Spleen (tissue), 13 donors: ENCODE measurements at places on chromosomes 11 and 22. TPM values are rescaled to one million over a fixed set of nuclear protein-coding genes. Genes with fewer than 3 reads are reported as not detected.

DNA sequence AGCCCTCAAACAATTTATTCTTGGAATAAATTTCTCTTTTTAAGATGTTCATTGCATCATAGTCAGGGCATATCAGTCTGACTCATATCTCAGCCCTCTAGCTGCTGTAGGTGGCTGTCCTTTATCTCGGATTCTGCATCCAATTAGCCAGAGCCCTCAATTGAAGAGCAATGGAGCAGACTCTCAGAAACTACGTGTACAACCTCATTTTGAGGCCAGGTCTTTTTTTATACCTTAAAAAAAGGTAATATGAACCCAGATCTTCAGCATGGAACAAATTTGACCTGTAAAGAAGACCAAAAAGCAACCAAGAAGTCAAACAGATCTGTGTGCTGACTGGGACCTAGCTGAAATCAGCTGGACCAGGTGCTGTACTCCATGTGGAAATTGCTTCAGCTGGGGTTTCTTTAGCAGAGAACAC, 8.7 kb downstream of the OR52A5 start:
- no peak for DNase-seq

GRCh38 chr22:36505998-36506635, 723 bp downstream of the FOXRED2 start:
- DNase-seq: peak; percentile 80

ASPHD2 gene
- polyA plus RNA-seq: 2.3 TPM

- no peak for DNase-seq
Measured at GRCh38 chr11:70924108-70924507, 328.3 kb downstream of the SHANK2 start.

- no peak for DNase-seq
Measured at GRCh38 chr11:12264361-12264760, 113.0 kb upstream of the PARVA start.

GRCh38 chr22:26648528-26649388, 8.6 kb upstream of the MIAT start:
- no peak for DNase-seq

TYR gene
- not detected for polyA plus RNA-seq

GRCh38 chr11:43925932-43926505, 16.4 kb upstream of the C11orf96 start:
- no peak for DNase-seq

DNA sequence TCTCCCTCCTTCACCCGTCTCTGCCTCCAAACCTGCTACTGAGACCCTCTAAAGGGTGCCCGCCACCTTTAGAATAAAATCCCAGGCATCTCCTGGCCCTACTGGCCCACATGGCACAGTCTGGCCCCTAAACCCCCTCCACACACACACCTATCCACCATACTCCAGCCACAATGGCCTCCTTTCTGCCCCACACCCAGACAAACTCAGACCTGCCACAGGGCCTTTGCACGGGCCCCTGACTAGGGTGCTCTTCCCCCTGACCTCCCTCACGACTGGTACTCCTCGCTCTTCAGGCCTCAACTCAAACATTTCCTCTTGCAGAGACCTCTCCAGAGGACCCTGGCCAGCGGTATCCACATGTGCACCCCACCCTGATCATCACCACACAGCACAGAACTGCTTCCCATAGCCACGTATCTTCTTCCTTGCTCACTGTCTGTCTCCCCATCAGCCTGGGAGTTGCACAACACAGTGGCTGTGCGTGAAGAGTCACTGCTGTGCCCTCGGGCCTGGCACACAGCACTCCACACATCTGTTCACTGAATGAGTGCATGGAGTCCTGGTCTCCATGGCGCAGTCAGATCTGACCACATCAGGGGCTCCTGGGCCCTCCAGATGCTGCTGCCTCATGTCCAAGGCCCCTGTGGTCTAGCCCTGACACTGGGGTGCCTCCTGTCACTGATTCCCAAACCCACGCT, 66.2 kb upstream of the TCF20 start:
- no peak for DNase-seq

OR4C12 gene
- not detected for polyA plus RNA-seq

DNA sequence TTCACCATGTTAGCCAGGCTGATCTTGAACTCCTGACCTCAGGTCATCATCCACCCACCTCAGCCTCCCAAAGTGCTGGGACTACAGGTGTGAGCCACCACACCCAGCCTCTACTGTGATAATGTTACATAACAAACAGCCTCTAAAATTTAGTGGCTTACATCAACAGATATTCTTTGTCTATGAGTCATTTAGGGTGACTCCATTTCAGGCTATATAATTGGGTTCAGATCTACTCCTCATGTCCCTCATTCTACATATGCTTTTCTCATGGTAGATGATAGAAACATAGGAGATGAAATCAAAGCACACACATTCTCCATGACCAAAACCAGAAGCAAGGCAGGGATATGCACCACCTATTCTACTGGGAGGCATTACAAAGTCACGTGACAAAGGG, 72.7 kb downstream of the SIK2 start:
- DNase-seq: no peak

ZNF215 gene
- 0.26 TPM for polyA plus RNA-seq

BAIAP2L2 gene
- 0.90 TPM for polyA plus RNA-seq

DNA sequence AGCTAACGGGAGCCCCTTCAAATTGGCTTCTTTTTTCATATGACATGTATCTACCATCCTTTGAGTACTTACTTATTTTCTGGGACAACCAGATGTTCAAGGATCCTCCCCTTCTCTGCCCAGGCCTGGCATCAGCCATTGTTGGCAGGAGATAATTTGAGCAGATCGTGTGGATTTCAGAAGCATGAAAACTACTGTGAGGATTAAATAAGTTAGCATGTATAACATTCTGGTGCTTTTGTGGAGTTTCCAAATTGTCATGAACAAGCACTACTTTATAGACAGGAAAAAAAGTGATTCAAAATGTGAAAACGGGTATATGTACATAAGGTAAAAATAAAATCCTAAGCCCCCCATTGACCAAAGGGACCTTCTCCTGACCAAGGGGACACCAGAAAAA, 2.1 kb upstream of the NADSYN1 start:
- no peak for DNase-seq

DNA sequence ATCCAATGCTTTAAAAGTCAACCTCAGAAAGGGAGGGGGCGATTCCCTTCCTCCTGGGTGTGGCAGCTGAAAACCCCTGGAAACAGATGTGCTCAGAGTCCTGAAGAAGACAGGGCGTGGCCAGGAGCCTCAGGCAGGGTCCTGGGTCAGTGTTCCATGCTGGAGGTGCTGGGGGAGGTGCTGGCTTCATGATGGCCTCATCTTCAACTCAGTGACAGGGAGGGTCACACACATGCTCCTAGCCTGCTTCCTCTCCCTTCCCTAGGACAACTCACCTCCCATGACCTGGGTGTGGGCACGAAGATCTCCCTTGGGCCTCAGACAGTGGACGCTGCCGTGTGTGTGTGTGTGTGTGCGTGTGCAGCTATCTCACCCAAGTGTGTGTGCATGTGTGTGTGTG, 245.6 kb upstream of the B3GAT1 start:
- no peak for DNase-seq

GRCh38 chr11:132977746-132978145, 554.6 kb downstream of the OPCML start:
- DNase-seq: no peak

GRCh38 chr11:11122749-11123148, 230.3 kb downstream of the CSNK2A3 start:
- DNase-seq: no peak

- peak; percentile 68 for DNase-seq
Measured at GRCh38 chr11:124877910-124878758, 12.9 kb downstream of the ROBO3 start.

SMTNL1 gene
- polyA plus RNA-seq: not detected

MICAL3 gene
- 2.6 TPM for polyA plus RNA-seq

GRCh38 chr11:15228331-15228849, 113.7 kb downstream of the INSC start:
- DNase-seq: no peak

MYO18B gene
- polyA plus RNA-seq: under 0.01 TPM

APOL5 gene
- not detected for polyA plus RNA-seq

- DNase-seq: no peak
Measured at GRCh38 chr22:22487869-22488597, 20.5 kb downstream of the ZNF280B start.

DNA sequence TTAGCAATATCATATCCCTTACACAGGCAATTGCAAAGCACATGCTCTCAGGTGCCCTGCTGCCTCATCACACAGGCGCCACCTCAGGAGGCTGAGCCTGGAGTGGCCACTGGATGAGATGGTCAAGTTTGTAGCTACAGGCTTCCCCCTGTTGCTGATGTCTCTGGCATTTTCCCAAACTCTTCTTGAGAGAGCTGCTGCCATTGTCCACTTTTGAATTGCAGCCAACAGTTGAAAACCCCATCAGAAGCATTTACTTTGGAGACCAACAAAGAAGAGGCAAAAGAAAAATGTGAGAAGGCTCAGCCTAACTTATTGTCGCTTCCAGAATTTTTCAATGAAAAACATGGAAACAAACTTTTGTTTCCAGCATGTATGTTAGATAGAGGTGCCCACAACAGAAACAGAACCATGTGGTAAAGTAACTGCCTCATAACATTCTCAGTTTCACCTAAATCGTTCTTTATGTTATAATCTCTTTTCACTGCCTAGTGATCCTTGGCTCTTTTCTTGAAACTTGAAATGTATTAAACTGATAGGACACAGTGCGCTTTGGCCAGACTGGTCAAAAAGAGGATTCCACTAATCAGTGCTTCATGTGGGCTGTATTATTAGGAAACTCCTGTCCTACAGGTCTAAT, 47.6 kb upstream of the OR8B8 start:
- no peak for DNase-seq

DNA sequence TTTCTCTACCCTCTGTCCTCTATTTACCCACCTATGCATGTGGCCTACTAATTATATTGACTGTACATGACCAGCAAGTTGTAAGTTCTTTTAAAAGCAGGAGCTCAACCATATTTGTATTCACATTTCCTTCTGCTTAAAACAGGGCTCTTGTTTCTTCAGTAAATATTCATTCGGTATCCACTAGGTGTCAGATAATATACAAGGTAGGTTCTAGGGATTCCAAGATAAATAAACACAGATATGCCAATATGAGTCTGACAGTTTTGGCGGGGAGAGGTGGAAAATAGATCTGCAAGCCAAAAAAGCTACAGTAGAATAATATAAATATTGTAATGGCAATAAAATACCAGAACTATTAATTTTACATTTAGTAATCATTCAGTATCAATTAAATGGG, 15.3 kb upstream of the RAB30 start:
- DNase-seq: no peak

POTEH gene
- not detected for polyA plus RNA-seq

GRCh38 chr11:118295815-118296454, 8.6 kb upstream of the CD3E start:
- DNase-seq: no peak

GRCh38 chr11:118532091-118532490, 1.1 kb downstream of the TMEM25 start:
- no peak for DNase-seq
